ENCODE measurements at places on chromosomes 4 and X. TPM values are rescaled to one million over a fixed set of nuclear protein-coding genes. Genes with fewer than 3 reads are reported as not detected.

DNA sequence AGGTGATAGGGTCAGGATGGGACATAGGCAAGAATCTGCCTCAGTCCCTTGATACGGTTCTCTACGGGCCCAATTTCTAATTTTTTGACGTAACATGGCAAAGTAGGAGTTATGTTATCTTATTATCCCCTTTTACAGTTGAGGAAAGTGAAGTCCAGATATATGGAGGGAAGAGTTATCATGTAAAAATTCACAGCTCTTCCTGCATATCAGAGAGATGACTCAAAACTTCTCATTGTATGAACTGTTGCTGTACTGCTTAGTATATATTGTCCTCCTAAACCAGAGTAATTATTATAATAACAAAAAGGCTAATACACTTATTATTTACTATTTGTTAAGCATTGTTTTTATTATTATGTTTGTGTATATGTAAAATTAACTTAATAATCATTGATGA is 260.5 kb upstream of the IGFBP7 start:
- no peak for DNase-seq

- DNase-seq, result no peak
These were observed 32.1 kb downstream of the MAGEB17 start for GRCh38 chrX:16199343-16199742.

DNA sequence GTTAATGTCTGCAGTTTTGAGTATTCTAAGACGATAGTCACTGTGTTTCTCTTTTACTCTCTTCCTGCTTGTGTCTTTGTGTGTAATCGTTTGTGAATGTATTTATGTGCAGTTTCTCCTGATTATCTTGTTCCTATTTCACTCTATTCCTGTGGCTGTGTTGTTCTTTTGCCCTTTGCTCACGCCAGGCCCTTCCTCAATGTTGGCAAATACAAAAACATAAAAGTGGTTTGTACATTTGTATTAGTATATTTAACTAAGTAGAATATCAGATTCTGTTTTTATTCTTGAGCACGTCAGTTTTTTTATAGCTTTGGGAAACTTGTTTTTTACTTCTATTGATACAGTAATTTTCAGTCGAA is 107.6 kb upstream of the BMPR1B start:
- peak; percentile 21 for DNase-seq

- no peak for DNase-seq
These were observed 220.5 kb upstream of the HTR2C start for GRCh38 chrX:114363346-114363745.

GRCh38 chr4:154617820-154618317 is 5.4 kb upstream of the FGG start:
- DNase-seq, result no peak

- DNase-seq, result no peak
These were observed 71.1 kb upstream of the KCNIP4 start for GRCh38 chr4:22019676-22020075.

DNA sequence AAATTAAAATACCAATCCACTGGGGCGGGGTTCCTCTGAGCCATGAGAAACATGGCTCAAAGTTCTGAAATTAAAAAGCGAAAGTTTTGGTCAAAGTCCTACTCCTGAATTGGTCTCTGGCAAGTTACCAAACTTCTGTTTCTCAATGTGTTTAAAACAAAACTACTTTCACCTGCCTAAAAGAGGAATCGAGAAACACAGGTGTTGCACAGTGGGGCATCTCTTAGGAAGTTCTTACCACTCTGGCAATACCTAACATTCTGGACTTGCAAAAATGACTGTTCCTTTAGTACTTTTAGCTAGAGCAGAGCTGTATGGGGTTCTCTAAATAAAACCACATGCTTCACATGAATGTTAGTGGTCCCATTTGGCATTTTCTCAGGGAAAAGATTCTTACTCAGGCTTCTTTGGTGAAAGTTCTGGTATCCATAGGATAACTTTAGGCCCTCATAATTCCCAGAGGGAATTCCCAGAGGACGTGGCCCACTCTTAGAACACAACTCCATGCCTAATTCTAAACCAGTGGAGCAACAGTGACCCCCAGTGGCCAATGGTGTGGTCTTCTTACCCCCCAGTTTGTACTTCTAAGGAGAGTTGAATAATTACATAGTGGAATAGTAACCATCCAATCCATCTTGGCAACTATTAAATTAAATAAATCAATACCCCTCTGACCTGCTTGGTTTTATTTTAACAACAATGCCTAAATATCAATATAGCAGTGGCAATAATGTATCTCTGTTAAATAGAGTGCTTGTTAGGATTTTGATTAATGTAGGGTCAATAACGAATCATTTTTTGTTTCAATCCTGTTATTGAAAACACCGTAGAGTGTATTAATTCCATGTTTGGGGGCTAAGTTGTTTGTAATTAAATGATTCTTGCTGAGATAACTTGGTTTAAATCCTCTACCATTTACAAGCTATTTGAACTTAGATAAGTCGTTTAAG is 21.9 kb downstream of the BMP3 start:
- peak; percentile 64 for DNase-seq

DNA sequence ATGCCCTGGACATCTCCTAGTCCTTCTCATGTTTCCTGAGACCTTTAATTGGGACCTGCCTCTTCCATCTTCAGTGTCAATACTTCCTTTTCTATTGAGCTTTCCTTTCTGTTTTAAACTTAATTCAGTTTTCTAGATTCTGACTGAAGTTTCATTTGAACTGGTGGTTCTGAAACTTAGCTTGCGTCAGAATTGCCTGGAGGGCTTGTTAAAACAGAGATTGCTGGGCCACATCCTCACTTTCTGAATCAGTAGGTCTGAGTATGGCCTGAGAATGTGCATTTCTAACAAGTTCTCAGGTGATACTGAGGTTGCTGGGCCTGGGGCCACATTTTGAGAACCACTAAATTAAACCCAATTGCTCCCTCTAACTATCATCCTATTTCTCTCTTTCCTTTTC is 152.1 kb upstream of the DGKK start:
- no peak for DNase-seq

- peak; percentile 50 for DNase-seq
These were observed 73.5 kb upstream of the RAP2C start for GRCh38 chrX:132292793-132293192.

- DNase-seq, result no peak
These were observed 14.8 kb downstream of the PJA1 start for GRCh38 chrX:69150281-69150960.

GRCh38 chr4:10730019-10730418 is 45.5 kb upstream of the CLNK start:
- no peak for DNase-seq

GRCh38 chr4:85928775-85929591 is 430.9 kb downstream of the MAPK10 start:
- no peak for DNase-seq

- DNase-seq, result no peak
These were observed 28.9 kb upstream of the ACSL1 start for GRCh38 chr4:184854673-184855072.

- DNase-seq, result peak; percentile 79
These were observed 1.0 kb downstream of the PDE5A start for GRCh38 chr4:119627267-119628255.

- DNase-seq, result peak; percentile 17
These were observed 300.2 kb upstream of the VCX start for GRCh38 chrX:7542587-7543380.

- DNase-seq, result no peak
These were observed 37.8 kb downstream of the CLDN34 start for GRCh38 chrX:10004832-10005475.

- DNase-seq, result no peak
These were observed 129.3 kb downstream of the AMELX start for GRCh38 chrX:11422525-11422857.

DNA sequence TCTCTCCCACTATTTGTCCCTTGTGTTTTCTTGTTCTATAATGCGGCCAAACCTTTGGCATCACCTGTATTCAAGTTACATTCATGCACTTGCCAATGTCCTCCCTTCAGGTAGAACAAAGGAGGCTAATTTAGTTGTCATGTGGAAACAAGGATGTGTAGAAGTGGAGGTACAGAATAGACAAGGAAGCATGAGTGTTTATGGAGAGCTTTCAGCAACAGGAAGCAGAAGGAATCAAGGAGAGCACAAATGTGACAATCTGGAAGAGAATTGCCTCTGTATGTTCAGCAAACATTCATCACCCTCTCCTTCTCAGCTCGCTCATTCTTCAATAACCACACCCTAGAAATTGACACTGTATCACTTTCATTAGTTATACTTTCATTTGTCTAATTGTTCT is 103.4 kb downstream of the SLC7A11 start:
- DNase-seq, result no peak

DNA sequence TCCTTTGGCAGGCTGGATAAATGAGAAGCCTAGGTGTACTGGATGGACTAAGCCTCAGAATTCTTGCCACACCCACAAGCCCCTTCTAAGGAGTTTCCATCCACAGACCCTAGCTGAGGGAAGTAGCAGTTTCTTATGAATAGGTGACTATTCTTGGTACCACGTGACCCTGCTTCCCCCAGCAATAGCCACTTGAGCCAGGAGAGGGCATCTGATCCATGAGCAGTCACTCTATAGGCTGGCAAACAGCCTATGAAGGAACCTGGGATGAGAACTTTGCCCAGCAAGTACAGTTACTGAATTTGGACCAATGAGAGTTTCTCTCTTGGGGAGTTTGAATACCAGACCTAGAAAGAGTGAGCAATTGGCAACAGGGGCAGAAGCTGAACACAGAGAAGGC is 84.0 kb downstream of the RTL9 start:
- no peak for DNase-seq

DNA sequence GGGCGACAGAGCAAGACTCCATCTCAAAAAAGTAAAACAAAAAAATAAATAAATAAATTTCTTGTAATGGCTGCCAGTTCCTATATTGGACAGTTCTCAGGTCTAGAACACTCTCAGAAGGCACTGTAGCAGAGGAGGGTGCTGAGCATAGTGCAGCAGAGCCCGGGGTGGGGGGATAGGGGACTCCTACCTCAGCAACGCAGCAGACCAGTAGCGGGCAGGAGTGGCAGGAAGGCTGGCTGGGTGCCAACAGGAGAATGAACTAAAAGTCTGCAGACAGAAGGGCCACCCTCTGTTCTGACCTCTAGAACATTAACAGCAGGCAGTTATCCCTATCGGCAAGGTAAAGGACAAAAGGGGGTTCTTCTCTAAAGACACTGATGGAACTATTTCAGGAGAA is 20.2 kb downstream of the PDK3 start:
- no peak for DNase-seq

DNA sequence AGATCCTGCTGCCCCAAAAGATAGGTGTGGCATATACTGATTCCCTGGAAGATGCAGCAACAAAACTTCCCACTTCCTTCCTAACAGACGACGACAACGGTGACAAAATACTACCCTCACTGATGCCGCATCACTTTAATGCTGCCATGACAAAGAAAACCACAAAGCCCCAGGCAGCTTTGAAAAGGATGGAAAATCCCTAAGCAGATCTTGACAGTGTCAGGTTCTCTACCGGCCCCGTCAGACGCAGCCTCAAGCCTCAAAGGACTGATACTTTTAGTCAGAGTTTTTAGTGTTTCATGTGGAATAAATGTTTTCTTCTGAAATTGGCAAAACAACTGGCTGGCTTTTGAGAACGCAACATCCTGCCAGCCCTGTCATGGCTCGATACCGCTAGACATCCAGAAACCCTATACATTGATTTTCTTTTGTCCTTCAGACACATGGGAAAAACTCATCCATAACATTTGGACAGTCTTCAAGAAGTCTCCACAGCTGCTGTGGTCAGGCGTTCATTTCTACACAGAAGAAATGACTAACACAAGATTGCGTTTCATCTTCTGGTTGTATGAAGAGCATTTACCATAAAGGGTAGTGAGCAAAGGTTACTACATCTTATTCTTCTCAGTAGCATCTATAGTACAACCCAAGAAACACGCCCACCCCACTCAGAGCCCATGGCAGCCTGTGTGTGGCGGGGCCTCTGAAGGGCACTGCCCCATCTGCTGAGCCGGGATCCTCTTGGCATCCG is 60.1 kb downstream of the GATB start:
- DNase-seq, result no peak

CSN2 gene
- polyA plus RNA-seq, result not detected

RTL5 gene
- polyA plus RNA-seq, result 13.8 TPM

RNF212 gene
- 3.0 TPM for polyA plus RNA-seq

AFP gene
- 0.59 TPM for polyA plus RNA-seq

FAM9B gene
- 0.14 TPM for polyA plus RNA-seq

ARSD gene
- 8.9 TPM for polyA plus RNA-seq

TSC22D3 gene
- polyA plus RNA-seq, result 58.9 TPM

PPP3CA gene
- polyA plus RNA-seq, result 31.6 TPM

FABP2 gene
- polyA plus RNA-seq, result not detected

TMPRSS11A gene
- 0.07 TPM for polyA plus RNA-seq

CCDC160 gene
- polyA plus RNA-seq, result 0.15 TPM

KIF4A gene
- polyA plus RNA-seq, result 7.4 TPM

Measured in muscle of back (tissue), 13 donors.